ENCODE measurements at places on chromosomes 4 and X. TPM values are rescaled to one million over a fixed set of nuclear protein-coding genes. Genes with fewer than 3 reads are reported as not detected.
A peak's percentile ranks its signal among the peaks of the same experiment; 100 is the strongest.

DNA sequence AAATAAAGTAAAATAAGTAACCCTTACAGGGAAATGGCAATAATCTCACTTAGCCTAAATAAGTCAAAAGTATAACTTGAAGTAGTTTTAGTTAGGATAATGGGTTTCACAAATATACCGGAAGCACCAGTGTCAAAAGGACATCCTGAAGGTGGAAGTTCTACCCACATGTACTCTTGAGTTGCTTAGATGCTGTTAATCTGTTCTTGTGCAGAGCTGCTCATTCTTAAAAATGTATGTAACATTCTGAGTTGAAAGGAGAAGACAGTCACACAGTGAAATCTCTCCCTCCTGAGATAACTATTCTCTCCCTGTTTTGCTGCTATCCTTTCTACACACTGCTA is 11.2 kb upstream of the CCNG2 start:
- peak overlapping the region; percentile 29 for H3K27ac ChIP-seq
- H3K4me1 ChIP-seq: peaks cover 22% of the 10 kb centered on the region
- no peak for DNase-seq
- no peak overlapping the region for H3K4me3 ChIP-seq

DNA sequence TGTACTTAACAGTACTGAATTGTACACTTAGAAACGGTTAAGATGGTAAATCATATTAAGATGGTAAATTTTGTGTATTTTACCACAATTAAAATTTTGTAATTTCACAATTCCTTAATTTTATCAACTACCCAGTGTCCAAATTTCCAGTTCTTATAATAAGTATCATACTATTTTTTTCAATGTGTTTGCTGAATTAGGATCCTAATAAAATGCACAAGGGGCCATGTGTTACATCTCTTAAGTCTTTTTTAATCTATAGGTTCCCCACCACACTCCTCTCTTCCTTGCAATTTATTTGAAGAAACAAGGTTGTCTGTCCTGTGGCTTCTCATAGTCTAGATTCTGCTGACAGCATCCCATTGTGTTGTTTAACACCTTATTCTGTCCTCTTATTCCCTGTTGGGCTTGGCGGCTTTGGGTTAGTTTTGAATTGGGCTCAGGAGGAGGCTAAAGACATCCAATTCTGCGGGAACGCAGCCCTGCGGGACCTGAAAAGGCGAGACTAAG is 533 bp upstream of the SYAP1 start:
- H3K36me3 ChIP-seq: no peaks in the 10 kb centered on the region
- DNase-seq: no peak
- H3K4me3 ChIP-seq: peak overlapping the region; percentile 91
- peak overlapping the region; percentile 92 for H3K27ac ChIP-seq

GRCh38 chrX:95382799-95383198 is 1301.8 kb upstream of the DIAPH2 start:
- no peaks in the 10 kb centered on the region for H3K27me3 ChIP-seq
- H3K4me1 ChIP-seq: no peaks in the 10 kb centered on the region
- H3K4me3 ChIP-seq: no peak overlapping the region

DNA sequence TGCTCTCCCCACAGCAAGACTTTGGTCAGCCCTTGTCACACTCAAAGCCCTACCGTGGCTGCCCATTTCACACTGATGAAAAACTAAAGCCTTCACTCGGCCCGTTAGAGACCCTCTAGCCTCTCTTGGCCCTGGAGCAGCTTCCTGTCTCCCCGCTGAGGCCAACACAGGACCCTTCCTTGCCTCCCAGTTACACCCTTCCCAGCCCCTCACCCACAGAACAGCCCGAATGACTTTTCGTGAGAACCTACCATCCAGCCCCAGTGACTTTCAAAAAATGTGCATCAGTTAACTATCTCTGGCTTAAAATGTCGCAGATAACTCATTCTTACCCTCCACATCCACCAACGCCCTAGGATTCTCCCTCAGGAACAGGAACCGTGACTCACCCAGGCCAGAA is 756 bp upstream of the TAF9B start:
- DNase-seq: no peak
- H3K27ac ChIP-seq: no peak overlapping the region
- no peaks in the 10 kb centered on the region for H3K27me3 ChIP-seq
- H3K4me3 ChIP-seq: no peak overlapping the region
- no peaks in the 10 kb centered on the region for H3K4me1 ChIP-seq
- no peaks in the 10 kb centered on the region for H3K36me3 ChIP-seq

DNA sequence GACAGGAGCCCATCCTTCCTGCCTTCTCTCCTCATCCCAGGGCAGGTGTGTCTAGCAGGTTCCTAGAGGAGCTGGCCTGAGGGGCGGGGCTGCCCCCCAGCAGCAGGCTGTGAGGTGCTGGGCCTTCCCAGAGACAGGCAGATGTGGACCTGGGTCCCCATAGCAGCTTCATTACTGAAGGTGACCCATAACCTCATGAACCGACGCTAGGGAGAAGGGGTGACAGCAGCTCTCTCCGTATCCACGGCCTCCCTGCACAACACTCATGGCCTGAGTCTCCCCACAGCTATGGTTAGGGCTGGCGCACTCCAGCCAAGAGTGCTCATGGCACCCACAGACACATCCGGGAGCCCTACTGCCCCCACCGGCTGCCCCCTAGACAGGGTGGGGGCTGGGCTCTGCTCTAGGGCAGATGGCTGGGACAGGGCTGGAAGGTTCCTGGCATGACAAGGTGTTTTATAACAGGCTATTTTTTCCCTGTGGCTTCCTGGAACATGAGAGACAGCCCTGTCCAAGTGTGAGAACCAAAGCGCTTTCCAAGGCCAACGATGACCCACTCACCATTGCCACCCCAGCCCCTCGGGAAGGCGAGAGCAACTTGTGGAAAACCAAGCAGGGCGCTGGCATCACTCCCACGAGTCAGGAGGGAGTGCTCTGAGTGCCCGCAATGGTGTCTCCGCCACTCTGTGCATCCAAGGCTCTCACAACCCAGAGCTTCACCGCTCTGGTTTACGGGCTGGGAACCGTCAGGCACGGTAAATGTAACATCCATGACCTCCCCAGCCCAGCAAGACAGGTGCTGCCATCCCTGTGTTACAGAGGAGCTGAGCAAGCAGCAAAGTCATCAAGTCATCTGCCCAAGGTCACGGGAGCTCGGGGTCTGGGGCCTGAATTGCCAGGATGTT is 59.8 kb downstream of the ACOX3 start:
- no peaks in the 10 kb centered on the region for H3K27me3 ChIP-seq
- no peak for DNase-seq
- H3K36me3 ChIP-seq: peaks cover 14% of the 10 kb centered on the region
- H3K4me3 ChIP-seq: no peak overlapping the region
- no peak overlapping the region for H3K27ac ChIP-seq

DNA sequence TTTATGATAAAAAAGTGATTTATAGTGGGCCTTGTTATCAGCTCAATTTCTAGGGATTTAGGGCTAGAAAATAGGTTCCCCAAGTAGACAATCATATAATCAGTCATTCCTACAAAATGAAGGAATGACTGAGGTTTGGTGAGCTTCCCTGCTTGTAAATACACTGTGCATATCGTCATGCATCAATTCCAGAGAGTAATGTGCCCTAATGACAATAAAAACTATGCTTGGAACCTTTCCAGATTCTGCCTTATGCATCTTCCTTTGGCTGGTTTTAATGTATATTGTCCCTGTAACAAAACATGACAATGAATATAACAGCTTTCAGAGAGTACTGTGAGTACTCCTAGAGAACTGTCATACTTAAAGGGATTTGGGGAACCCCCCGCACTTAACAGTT is 1310.9 kb downstream of the PCDH7 start:
- DNase-seq: no peak
- H3K4me3 ChIP-seq: no peak overlapping the region
- no peaks in the 10 kb centered on the region for H3K4me1 ChIP-seq
- no peak overlapping the region for H3K27ac ChIP-seq
- no peaks in the 10 kb centered on the region for H3K27me3 ChIP-seq
- no peaks in the 10 kb centered on the region for H3K36me3 ChIP-seq

DNA sequence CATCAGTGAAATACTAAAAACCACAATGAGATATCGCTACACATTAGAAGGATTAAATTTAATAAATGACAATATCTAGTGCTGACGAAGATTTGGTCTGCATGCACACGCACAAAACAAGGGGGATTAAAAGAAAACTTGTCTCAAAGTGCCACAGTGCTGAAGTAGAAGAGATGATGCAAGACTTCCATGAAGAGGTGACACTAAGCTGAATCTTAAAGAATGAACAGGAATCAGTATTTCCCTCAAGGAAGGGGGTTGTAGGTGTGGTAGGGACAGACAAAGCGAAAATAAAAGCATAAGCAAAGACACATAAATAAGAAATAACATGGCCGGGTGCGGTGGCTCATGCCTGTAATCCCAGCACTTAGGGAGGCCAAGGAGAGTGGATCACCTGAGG is 33.5 kb downstream of the CNOT6L start:
- H3K36me3 ChIP-seq: no peaks in the 10 kb centered on the region
- no peaks in the 10 kb centered on the region for H3K27me3 ChIP-seq

USP17L22 gene
- not detected for total RNA-seq

- no peaks in the 10 kb centered on the region for H3K4me1 ChIP-seq
- no peak for DNase-seq
- no peaks in the 10 kb centered on the region for H3K27me3 ChIP-seq
- H3K36me3 ChIP-seq: no peaks in the 10 kb centered on the region
These were observed 547.5 kb downstream of the SMARCA1 start for GRCh38 chrX:128975745-128976144.

GRCh38 chr4:100555611-100556337 is 38.0 kb upstream of the EMCN start:
- no peak overlapping the region for H3K27ac ChIP-seq
- H3K4me1 ChIP-seq: no peaks in the 10 kb centered on the region
- DNase-seq: no peak
- H3K27me3 ChIP-seq: no peaks in the 10 kb centered on the region
- H3K36me3 ChIP-seq: no peaks in the 10 kb centered on the region

DNA sequence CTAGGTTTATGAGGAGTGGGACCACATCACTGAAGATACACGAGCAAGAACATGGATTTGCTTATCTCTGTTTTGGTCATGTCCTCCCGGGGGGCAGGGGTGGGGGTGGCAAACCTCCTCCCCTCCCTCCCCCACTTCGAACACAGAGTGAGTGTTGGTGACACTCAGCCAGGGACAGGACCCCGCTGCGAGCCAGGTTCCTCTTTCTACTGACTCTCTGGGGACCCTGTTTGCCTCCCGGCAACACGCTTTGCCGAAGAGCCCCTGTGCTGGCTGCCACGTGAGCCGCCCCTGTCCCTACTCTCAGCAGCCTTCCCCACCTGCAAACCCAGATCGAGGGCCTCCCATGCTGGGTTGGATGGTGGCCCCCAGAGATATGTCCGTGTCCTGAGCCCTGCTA is 34.7 kb downstream of the P2RY8 start:
- H3K4me3 ChIP-seq: no peak overlapping the region
- H3K4me1 ChIP-seq: no peaks in the 10 kb centered on the region
- no peaks in the 10 kb centered on the region for H3K27me3 ChIP-seq

DNA sequence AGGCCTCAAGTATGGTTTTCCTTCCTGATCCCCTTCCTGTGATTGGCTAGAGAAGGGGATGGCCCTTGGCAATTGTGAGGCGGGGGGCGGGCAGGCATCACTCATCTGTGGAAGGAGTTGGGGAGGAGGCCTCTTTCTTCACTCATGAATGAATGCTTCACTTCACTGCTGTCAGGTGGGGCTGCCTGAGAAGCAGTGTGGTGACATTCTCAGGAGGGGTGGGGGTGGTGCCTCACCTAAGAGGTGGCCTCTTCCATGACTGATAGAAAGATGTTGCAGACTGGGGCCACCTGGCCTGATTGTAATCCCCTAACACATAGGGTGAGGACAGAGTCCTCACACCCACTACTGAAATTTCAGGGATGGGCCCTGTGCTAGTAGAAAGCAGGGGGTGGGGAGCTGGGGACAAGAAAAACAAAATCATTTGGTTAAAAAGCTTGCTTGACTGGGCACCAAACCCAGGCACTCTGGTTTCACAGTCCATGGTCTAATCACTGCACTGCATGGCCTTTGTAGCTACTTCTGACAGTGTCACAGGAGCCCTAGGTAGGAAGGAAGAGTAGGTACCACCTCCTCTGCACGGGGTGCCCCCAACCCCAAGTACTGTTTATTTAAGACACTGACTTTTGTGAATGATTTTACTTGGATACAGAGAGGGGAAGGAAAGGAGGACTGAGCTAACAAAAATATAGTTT is 5.6 kb upstream of the HOPX start:
- peaks cover 10% of the 10 kb centered on the region for H3K4me1 ChIP-seq
- DNase-seq: no peak
- H3K36me3 ChIP-seq: no peaks in the 10 kb centered on the region
- H3K4me3 ChIP-seq: no peak overlapping the region

GRCh38 chr4:8744083-8744805 is 127.4 kb downstream of the HMX1 start:
- H3K4me1 ChIP-seq: no peaks in the 10 kb centered on the region
- no peak overlapping the region for H3K4me3 ChIP-seq
- H3K27ac ChIP-seq: no peak overlapping the region
- H3K27me3 ChIP-seq: no peaks in the 10 kb centered on the region
- H3K36me3 ChIP-seq: no peaks in the 10 kb centered on the region

GRCh38 chr4:121953860-121954259 is 2.0 kb upstream of the TRPC3 start:
- H3K36me3 ChIP-seq: no peaks in the 10 kb centered on the region
- H3K4me1 ChIP-seq: peaks cover 14% of the 10 kb centered on the region
- no peak for DNase-seq

- no peaks in the 10 kb centered on the region for H3K27me3 ChIP-seq
- peaks cover 6% of the 10 kb centered on the region for H3K4me1 ChIP-seq
- DNase-seq: no peak
These were observed 53.7 kb downstream of the CLDN22 start for GRCh38 chr4:183266371-183266770.

GRCh38 chr4:98945297-98945850 is 16.4 kb upstream of the EIF4E start:
- no peak overlapping the region for H3K4me3 ChIP-seq
- no peaks in the 10 kb centered on the region for H3K4me1 ChIP-seq

DNA sequence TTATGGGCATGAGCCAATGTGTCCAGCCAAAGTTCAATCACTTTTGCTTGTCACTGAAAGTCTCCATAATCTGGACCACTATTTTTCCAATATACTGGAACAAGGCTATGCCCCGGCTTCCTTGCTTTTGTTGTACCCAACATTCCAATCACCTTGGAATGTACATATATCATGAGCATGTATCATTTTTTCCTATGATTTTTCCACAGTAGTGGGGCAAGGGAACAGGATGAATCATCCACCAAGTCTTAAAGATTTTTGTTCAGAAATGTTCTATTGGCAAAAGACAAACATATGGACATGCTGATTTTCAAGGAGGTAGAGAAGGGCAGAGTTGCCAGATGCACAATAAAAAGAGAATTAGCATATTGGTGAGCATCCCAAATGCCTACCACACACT is 548.1 kb upstream of the INTU start:
- no peak overlapping the region for H3K27ac ChIP-seq
- H3K4me1 ChIP-seq: no peaks in the 10 kb centered on the region
- DNase-seq: no peak
- no peaks in the 10 kb centered on the region for H3K36me3 ChIP-seq
- H3K27me3 ChIP-seq: no peaks in the 10 kb centered on the region

GRCh38 chr4:48654015-48654664 is 125.9 kb downstream of the FRYL start:
- no peak overlapping the region for H3K4me3 ChIP-seq
- no peak overlapping the region for H3K27ac ChIP-seq
- H3K27me3 ChIP-seq: no peaks in the 10 kb centered on the region
- H3K4me1 ChIP-seq: peaks cover 12% of the 10 kb centered on the region

Measured in vagina (tissue), 2 donors.